ENCODE measurements at places on chromosomes 4 and X.

DNA sequence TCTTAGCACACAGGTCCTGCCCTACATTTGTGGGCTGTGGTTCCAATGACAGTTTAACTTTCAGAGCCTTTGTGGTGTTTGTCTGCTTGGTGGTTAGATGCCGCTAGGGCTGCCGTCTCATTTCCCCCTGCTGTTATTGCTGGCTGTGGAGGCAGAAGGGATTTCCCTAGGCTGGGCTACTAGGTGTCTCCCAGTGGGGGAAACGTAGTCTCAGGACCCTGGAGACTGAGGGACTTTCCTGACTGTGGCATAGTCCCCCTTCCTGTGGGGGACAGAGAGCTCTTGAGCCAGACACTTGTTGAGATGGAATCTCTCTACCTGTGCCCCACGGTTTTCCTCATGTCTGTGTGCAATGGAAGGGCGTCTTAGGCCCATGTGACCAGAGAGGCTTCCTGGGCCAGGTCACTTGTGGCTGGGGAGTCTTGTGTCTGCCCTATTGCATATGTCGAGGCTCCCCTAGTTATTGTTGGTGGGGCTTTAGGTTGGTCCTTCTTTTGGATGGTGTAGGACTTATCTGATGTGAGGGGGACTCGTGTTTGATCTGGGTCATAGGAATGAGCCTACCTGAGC is 68.2 kb downstream of the ARHGAP10 start:
- no peak for DNase-seq

GRCh38 chr4:6008092-6008551 is 10.1 kb downstream of the C4orf50 start:
- no peak for DNase-seq

DNA sequence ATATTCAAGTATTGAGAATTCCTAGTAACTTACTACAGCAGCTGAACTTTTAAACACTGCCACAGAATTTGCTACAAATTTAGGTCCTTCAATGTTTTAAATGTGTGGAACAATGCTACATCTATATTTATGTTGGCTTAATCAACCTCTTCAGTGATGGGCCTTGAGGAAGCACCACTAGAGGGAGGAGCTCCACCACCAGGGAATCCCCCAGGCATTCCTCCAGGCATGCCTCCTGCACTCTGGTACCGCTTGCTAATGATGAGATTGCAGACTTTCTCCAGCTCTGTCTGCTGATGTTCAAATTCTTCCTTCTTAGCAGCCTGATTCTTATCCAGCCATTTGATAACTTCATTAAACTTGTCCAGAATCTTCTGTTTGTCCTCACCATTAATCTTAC is 190.8 kb downstream of the HTR2C start:
- no peak for DNase-seq

GRCh38 chr4:183635321-183635720 is 23.7 kb downstream of the RWDD4 start:
- DNase-seq: no peak

DNA sequence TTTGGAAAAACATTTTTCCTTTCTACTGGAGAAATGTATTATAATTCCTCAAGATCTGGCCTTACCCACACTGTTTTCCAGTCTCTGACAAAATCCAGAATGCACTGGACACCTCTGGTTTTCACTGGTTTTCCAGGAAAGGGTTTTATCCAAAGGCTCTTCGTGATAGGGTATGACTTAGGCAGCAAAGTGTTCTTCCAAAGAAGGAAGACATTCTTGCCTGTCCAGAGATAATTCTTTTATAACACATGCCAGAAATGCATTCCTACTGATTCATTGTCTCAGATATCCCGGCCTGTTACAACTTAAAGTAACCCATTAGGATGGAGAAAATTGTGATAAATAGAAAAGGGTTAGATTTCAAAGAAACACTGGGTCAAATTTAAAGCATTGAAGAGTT is 2343.1 kb downstream of the PCDH7 start:
- DNase-seq: no peak

DNA sequence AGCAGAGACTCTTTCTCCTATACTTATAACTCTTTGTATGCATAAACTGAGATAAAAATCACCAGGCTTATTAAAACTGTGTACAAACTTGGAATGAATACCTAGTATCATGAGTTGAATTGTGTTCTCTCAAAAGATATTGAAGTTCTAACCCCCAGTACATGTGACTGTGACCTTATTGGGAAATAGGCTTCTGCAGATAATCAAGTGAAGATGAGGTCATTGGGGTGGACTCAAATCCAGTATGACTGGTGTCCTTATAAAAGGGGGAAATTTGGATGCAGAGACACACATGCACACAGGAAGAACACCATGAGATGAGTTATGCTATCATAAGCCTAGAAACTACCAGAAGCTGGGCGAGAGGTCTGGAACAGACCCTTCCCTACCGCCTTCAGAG is 26.2 kb downstream of the ZNF827 start:
- DNase-seq: no peak

DNA sequence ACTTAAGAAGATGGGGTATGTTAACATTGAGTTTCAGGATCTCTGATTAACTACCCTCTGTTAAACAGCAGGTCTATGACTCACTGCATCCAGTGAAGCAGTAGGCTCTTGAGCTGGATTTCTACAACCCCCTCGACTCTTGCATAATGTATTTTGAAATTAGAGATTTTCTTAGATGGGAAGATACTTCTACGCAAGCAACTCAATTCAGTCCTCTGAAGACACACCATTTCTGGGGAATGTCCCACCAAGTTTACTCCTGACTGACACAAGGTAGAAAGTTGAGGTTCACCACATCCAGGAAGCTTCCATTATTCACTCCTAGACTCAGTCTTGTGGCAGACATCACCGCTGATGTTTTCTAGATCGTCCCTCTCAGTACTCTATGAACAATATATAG is 12.9 kb downstream of the PALLD start:
- no peak for DNase-seq

- DNase-seq: no peak
These were observed 880 bp upstream of the TEX13A start for GRCh38 chrX:105221374-105221773.

- DNase-seq: no peak
These were observed 29.5 kb upstream of the XIAP start for GRCh38 chrX:123830309-123830708.

DNA sequence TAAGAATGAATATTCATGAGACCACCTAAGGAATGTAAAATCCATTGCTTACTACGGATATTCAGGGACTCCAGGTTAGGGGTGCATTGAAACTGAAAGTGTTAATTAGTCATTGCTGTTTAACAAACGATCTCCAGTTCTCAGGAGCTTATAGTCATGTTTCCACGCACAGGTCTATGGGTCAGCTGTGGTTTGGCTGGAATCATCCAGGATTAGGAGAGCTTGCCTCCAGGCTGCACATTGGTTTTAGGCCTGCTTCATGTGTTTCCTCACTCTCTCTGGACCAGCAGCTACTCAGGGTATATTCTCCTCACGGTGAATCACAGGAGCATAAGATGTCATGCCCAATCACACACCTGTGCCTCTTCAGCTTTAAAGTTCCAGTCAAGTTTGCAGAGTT is 98.9 kb downstream of the ATXN3L start:
- DNase-seq: no peak

DNA sequence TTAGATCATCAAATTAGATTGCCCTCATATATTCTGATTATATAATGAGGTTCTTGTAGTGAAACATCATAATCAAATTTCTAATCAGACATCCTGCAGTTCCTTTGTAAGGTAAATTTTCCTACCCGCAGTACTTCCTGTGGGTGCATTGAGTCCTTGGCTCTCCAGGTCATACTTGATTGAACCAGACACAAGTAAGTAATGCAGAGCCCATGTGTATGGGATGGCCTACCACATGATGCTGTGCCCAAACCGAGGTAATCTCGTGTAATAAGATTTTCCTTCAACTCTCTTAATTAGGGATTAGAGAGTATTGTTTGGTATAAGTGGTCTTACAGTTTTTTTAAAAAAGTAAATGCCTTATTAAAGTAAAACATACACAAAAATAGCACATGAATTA is 1841.8 kb downstream of the PCDH7 start:
- DNase-seq: no peak

- no peak for DNase-seq
These were observed 1.1 kb downstream of the SLC38A5 start for GRCh38 chrX:48468693-48469691.

GRCh38 chr4:37567836-37568235 is 118.3 kb downstream of the RELL1 start:
- no peak for DNase-seq

GRCh38 chr4:6747294-6748051 is 31.5 kb downstream of the BLOC1S4 start:
- DNase-seq: peak; percentile 42

- no peak for DNase-seq
These were observed 7.9 kb upstream of the NFKB1 start for GRCh38 chr4:102493257-102493656.

DNA sequence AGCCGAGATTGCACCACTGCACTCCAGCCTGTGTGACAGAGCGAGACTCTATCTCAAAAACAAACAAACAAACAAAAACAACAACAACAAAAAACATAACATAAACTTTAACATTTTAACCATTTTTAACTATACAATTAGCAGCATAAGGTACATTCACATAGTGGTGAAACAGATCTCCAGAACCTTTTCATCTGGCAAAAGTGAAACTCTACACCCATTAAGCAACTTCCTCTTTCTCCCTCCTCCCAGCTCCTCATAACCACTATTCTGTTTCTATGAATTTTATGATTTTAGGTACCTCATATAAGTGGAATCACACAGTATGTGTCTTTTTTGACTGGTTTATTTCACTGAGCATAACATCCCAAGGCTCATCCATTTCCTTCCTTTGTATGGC is 103.6 kb downstream of the FAM13A start:
- DNase-seq: no peak

DNA sequence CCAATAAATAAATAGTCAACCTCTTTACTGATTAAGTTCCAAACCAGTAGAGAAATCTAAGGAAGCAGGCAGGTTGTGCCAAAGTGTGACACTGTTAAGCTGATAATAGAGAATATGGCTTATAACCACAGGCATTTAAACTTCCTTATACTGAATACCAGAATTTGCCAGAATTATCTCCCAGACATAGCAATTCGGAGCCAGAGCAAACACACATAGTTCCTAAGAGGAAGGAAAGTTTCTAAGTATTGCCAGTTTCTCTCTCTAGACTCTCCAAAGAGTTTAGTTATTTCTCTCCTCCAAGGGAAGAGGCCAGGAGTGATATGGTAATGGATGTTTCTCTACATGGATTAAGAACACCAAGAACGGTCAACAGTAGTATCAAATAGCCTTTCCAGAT is 191.7 kb upstream of the CPEB2 start:
- DNase-seq: no peak

GRCh38 chr4:36332782-36333131 is 51.3 kb downstream of the DTHD1 start:
- no peak for DNase-seq

GRCh38 chr4:152738827-152739226 is 40.7 kb downstream of the TIGD4 start:
- no peak for DNase-seq

- no peak for DNase-seq
These were observed 40.2 kb upstream of the HS3ST1 start for GRCh38 chr4:11468901-11469300.

DNA sequence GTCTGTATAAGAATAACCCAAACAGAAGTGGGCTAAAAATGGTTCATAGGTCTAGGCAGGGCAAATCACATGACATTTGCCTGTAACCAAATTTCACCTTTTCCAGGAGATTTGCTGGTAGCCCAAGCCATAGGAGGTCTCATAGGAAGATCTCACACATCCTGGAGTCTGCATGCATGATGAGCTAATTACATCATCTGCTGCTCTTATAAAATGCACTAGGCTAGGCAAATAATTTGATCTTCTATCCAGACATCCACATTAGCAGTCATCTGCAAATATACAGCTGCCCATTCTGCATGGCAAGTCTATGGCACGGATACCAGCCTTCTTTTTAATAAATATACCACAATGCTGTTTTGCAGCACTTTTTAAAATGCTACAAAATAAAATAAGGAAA is 87.2 kb downstream of the MAPK10 start:
- DNase-seq: no peak

GRCh38 chrX:109783701-109784079 is 50.6 kb upstream of the ACSL4 start:
- no peak for DNase-seq

GRCh38 chrX:15946783-15947580 is 92.4 kb upstream of the AP1S2 start:
- no peak for DNase-seq

GRCh38 chrX:72029483-72030411 is 102.0 kb downstream of the RTL5 start:
- no peak for DNase-seq

GRCh38 chrX:130109429-130110378 is 593 bp downstream of the ELF4 start:
- no peak for DNase-seq

GRCh38 chr4:62285026-62285425 is 1084.9 kb downstream of the ADGRL3 start:
- no peak for DNase-seq

DNA sequence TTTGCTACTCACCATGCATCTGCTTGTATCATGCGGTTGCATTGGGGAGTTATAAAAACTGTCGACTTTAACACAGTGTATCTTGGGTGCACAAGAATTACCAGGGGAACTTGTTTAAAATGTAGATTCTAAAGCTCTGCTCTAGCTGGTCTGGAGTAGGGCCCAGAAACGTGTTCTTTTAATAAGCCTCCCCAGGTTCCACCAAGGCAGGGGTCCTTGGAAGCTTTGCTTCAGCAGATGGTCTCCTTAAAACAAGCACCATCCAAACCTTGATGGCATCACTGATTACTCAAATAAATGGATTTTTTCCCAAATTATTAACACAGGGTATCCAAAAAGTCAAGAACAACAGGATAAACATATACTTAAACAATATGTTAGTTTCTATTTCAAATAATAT is 120.2 kb upstream of the NDP start:
- DNase-seq: no peak

DNA sequence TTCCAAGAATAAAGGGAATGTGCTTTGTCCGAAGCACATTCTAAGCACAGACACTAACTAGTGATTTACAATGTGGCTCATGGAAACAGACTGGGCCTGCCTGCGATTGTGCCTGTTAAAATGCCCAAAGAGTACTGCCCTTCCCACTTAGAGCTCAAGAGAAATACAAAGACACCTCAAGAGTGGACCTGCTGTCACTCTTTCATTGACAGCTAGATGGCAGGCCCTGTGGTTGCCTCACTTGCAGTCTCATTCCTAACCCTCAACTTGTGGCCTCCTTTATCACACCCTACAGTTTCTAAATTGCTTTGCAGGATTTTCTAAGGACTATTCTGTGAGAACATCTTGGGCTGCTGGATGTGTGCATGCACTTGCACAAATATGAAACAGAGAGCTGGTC is 331.0 kb upstream of the EMCN start:
- no peak for DNase-seq
